ENCODE measurements at places on chromosomes 3 and 15.

GRCh38 chr15:22831473-22831872 is 7.0 kb upstream of the NIPA2 start:
- DNase-seq = no peak

DNA sequence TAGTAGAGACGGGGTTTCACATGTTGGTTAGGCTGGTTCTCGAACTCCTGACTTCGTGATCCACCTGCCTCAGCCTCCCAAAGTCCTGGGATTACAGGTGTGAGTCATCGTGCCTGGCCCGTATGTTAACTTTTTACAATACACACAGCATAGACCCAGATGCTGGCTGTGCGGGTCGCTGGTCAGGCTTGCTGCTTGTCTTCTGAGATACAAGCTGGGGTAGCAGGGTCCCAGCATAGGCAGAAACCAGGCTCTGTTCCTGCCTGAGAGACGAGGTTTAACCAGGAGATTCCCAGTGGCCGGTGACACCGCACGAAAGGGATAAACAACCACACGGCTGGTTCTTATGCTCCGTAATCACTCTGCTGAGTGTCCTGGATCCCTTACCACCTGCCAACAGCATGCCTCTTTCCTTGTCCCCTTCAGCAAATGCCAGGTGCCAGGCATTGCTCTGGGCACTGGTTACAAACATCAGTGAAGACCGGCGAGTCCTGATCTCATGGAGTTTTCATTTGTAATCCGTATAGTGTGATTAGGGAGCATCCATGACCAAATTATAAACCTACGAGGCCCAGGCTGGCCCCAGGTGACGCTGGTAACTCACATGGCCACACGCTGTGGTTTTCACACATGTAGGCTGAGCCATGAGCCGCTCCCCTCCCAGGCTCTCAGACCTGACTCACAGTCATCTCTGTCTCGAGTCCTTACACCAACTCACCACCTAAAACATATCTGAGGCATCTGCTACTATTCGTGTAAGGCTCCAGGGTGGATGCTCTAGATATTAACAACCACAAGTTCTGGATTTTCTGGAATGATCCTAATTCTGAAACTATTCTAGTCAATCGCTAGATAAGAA is 125.7 kb downstream of the PDZRN3 start:
- no peak for DNase-seq

GRCh38 chr3:44960387-44961026 is 15.5 kb downstream of the ZDHHC3 start:
- DNase-seq = no peak

DNA sequence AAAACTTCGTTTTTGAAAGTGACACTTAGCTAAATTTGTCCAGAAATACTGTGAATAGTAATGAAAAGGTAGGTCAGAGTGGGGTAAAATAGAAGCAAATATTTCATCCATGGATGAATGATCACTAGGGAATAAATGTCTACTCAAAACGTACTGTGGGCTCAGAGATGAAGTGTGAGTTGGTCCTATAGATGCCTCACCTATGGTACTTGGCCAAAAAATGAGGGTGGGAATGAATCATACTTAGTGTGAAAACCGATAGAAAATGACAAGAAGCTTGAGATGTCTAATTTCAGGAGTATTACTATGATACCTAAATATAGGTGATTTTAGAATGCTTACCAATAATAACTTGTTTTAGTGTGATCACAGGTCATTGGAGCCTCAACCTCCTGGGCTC is 155.9 kb downstream of the GMNC start:
- no peak for DNase-seq

DNA sequence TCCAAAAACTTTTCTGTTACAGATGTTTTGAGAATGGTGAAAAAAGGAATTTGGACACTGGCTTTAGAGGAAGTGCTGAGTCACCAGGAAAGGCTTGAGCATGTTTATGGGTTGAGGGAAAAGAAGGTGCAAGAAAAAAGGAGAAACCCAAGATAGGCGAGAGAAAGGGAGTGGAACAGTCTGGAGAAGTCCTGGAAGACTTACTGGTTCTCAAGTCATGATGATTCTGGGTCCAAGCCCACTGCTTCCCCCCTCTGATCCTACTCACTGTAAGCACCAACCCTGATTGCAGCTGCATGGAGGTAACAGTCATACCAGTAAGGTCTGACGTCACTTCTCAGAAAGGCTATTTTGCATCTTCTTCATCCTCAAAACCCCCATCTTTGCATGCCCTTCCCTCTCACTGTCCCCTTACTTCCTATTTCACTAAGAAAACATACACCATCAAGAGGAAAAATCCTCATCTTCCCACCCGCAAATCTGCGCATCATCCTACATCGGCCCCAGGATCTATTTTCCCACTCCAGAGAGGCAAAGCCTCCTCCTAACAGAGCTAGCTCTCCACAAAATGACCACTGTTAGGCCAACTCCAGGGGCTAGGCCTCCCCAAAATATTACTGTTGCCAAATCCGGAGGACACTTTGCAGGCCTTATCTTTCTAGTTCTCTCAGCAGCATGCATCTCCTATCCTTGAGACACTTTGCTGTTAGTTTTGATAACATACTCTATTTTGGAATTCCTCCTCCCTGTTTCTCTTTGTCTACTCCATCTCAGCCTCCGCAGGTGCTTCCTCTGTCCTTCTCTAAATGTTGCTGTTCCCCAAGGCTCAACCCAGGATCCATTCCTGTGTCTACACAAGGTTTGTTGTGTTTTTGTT is 3.2 kb upstream of the ATP13A3 start:
- DNase-seq = no peak
